Endothelial cell of umbilical vein (primary cell): ENCODE measurements at places on chromosomes 7 and 10. TPM values are rescaled to one million over a fixed set of nuclear protein-coding genes. Genes with fewer than 3 reads are reported as not detected.

Gene SLC13A1
- not detected in 2 replicates for polyA plus RNA-seq

Gene RBAK
- 0.94 and 1.4 TPM in 2 replicates for polyA plus RNA-seq

DNA sequence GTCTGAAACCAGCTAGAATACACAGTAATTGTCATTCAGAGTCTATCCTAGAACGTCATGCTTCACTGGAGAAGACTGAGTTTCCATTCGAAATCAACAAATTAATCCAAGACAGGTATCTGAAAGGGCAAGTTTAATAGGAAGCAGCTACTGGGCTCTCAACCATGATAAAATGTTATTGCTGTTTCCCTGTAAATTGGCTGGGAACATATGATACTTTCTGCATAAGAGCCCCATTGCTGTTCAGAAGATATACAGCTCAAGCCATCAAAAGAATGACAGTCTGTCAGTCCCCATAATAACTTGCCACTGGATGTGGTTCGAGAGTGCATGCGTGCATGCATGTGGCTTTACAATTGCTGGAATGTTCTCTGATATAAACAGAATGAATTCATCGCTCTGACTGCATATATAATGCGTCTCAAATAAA, 129.0 kb downstream of the HIBADH start:
- DNase-seq: no peak

DNA sequence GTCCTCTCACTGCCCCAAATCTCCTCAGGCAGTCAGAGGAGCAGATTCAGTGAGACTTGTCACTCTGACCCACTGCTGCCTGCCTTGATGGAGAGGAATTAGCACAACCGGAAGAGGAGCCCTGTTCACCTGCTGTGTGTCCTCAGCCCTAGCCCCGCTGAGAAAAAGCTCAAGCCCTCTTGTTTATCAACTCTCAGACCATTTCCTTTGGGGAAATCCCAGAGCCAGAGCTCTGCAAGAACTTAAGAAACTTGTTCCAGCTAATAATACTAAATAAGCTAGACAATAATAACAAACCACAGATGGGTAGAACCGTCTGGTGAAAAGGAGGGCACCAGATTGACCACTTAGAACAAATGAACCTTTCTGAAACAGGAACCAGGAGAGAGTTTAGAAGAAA, 37.7 kb upstream of the ITGB1 start:
- peak; percentile 66 for DNase-seq

DNA sequence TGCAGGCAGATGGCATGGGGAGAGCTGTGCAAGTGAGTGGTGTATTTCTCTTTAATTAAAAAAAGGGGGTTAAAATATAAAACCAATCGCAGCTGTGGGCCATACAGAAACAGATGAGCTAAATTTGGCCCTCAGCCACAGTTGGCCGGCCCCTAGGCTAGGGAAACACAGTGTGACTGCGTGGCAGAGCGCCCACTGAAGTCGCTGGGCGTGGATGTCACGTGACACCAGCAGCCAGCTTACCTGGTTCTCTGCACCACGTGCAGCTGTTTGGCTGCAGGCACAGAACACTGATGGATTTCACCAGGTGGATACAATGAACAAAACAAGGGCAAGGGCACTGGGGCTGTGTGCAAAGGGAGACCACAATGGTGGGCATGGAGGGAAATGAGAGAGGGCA, 119.3 kb upstream of the ZNF746 start:
- DNase-seq: no peak

GRCh38 chr10:516764-517163, 172.7 kb downstream of the DIP2C start:
- DNase-seq: no peak
